ENCODE measurements at places on chromosomes 3 and 15. TPM values are rescaled to one million over a fixed set of nuclear protein-coding genes. Genes with fewer than 3 reads are reported as not detected.

DNA sequence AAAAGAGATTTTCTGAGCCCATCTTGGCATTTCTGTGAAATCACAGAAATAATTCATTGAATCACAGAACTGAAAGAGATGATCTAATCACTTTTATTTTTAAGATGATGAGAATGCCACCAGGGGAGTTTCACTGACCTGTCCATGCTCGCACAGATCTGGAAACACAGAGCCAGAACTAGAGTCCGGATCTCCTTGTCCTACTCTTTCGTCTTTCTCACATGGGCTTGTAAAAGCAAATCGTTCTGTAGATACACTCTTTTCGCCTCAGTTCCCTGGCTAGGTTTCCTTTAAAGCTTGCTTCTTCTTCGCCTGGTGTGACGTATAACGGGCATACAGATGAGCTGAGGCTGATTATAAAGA, 122.5 kb upstream of the SPRED1 start:
- no peak for DNase-seq

Gene C2CD4A
- total RNA-seq, result not detected

DNA sequence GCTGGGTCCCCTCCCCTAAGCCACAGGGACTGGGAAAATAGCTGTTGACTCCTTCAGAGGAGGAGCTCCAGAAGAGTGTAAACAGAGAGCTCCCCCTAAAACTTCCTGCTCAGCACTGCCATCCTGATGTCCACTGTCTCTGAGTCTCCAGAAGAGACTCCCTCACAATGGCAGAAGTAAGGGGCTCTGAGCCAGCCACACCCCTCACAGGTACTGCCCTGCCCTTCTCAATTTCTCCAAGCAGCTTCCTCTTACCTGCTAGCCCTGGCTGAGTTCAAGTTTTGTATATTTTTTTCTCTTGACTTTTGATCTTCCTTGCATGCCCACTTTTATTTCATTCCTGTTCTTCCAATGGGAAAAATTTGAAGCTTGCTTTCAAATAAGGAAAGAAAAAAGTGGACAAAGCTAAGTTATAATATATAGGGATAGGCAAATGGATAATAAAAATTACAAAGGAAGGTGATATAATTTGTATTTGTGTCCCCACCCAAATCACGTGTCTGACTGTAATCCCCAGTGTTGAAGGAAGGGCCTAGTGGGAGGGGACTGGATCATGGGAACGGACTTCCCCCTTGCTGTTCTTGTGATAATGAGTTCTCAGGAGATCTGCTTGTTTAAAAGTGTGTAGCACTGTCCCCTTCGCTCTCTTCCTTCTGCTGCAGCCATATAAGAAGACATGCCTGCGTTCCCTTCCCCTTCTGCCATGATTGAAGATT, 442.2 kb upstream of the WNT5A start:
- no peak for DNase-seq

DNA sequence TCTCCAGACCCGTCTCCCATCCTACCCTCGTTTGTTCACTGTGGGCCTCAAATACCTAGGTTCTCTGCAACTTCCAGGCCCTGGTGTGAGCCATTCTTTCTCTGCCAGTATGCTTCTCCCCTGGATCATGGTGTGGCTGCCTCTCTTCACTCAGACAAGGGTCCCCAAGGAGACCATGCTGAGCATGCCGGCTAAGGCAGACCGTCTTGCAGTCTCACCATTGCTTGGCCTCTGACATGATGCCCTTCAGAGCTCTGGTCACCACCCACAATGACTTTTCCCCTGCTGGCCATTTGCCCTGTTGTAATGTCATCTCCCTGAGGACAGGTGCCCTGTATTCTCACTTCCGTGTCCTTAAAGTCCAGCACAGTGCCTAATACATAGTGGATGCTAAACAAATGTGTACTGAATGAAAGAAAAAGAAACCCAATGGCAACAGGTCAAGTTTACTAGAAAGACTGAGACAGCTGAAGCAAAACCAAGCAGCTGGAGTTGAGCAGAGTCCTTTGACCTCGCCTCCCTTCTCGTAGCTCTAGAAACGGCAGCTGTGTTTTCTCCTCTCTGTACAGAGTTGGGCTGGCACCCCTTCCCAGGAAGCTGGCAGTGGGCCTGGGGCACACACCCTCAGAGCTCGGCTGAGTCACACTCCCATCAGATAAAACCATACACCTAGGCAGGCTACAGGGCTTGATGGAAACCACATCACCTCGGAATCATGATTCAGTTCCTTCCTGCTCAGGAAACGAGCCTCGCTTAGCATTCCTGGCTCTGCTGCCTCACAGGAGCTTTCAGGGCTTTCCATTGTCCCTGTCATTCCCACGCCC, 8.6 kb downstream of the TLR9 start:
- DNase-seq, result peak; percentile 79

Gene BSN
- under 0.01 TPM for total RNA-seq

- DNase-seq, result no peak
Measured at GRCh38 chr15:58484791-58485600, 53.2 kb downstream of the LIPC start.

- no peak for DNase-seq
Measured at GRCh38 chr3:73680391-73681095, 55.8 kb upstream of the PDZRN3 start.

Gene GUCA1C
- not detected for total RNA-seq

Gene PP2D1
- not detected for total RNA-seq

DNA sequence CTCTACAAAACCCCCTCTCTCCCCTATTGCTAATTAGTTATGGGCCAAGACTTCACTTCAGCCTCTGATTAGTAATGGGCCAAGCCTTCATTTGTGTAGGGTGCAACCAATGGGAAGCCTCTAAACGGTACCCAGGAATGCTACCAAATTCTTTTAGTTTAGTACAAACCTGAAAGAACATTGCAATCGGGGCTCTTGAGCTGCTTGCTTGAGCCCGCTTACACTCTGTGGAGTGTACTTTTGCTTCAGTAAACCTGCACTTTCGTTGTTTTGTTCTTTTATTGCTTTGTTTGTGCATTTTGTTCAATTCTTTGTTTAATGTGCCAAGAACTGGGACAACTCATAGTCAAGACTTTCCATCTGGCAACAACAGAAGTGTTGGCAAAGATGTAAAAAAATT, 26.2 kb downstream of the DNAAF4 start:
- no peak for DNase-seq
